ENCODE measurements at places on chromosomes 12 and 14.
A peak's percentile ranks its signal among the peaks of the same experiment; 100 is the strongest.

DNA sequence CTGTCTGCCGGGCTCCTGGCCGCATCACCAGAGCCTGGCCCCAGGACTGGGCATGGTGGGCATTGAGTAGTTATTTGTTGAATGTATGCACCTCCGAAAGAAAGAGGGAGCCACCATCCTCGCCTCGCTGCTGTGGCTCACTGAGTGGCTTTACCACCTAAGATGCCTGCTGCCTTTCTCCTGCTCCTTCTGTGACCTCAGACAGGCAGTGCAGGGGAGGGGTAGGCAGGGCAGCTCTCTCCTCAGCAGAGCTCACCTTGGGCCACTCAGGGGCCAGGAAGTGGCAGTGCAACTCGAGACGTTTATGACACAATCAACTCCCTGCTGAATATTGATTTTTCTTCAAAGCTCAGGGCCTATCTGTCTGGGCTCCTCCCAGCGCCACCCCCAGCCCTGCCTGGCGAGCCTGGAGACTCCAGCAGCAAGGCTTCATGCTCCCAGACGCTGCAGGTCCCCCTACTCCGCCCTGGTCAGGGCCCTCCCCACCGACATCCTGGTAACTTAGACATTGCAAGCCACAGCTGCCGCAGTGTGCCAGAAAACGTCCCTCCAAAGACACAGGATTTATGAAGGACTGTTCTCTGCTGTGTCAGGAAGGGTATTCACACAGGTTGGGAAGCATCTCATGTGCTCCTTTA lies 84.3 kb upstream of the DIO3 start:
- no peak for DNase-seq

DNA sequence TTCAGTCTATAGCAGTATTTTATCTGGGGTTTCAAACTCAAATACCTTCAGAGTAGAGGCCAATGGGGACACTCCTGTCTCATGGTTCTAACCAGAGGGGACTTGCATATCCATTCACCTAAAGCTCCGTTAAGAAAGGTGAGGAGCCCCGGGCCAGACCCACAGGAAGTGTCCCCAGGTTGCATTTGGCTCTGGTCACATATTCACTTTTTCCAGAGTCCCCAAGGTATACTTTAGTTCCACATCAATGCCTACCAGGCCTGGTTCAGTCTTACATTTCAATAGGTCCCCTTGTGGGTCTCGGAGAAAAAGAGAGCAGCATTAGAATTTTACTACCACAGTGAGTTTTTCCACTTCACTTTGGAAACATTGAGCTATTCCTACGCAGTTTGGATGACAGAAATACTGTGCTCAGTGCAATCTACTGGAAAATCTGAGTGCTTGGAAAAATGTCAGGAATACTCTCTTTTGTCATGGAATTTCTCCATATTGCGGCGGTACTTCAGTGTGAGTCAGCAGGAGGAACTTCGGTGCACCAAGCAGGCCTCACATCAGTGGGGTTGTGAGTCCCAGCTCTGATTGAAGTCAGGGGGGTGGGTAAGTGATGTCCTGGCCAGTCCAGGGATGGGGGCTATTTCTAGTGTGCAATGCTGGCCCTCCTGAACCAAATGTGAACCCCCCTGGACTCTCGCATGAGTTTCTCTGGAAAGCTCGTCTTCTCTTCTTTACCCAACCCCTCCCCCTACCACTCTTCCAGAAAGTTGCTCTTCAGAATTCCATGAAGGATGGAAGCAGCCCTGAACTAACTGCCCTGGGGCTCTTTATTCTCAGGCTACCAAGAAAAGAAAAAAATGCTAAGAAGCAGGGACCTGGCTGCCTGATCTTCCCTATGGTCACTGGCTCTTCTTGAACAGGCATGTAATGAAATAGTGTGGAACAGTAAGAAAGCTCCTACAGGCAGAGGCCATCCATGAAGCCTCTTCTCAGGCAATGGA lies 184.7 kb downstream of the PRKCH start:
- DNase-seq: no peak

DNA sequence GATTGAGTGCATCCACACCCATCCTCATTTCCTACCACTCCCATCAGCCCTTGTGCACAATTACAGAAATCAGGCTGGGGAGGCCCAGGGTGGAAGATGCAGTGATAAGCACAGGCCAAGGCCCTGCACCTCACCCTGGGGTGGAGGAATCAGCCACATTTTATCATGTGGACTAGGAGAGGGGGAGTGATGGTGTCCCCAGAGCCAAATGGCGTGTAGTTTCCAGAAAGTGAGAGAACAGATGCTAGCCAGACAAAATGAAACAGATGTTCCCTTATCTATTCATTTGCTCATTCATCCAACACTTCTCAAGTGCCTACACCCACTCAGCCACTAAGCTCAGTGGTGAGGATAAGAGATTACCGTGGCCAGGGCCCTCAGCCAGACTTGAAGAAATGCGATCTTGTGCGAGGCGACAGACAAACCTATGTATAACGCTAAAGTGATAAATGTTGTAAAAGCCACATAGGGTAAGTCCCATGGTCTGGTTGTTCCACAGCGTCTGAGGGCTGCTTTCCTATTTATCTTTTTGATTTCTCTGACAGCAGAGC lies 93.6 kb downstream of the STAB2 start:
- peak; percentile 13 for DNase-seq

- no peak for DNase-seq
These were observed 37.8 kb downstream of the BCL2L14 start for GRCh38 chr12:12108441-12109058.

- no peak for DNase-seq
These were observed 45.0 kb downstream of the CFAP54 start for GRCh38 chr12:96534339-96534738.

DNA sequence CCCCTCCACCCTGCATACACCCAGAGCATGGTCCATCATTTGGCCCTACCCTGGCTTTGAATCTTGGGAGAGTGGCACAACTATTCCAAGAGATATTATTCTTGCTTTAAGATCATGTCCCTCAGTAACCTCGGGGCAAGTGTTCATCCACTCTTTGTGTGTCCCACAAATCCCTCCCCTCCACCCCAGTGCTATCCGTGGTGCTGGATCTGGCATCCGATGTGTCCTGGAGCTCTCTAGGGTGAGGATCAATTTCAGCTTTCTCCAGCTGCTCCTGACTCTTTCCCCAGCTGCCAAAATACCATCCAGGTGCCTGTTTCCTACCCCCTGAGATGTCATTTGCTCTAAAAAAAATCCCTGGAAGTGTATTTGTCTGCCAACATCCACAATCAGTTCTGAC lies 64.8 kb upstream of the CMKLR1 start:
- DNase-seq: no peak

DNA sequence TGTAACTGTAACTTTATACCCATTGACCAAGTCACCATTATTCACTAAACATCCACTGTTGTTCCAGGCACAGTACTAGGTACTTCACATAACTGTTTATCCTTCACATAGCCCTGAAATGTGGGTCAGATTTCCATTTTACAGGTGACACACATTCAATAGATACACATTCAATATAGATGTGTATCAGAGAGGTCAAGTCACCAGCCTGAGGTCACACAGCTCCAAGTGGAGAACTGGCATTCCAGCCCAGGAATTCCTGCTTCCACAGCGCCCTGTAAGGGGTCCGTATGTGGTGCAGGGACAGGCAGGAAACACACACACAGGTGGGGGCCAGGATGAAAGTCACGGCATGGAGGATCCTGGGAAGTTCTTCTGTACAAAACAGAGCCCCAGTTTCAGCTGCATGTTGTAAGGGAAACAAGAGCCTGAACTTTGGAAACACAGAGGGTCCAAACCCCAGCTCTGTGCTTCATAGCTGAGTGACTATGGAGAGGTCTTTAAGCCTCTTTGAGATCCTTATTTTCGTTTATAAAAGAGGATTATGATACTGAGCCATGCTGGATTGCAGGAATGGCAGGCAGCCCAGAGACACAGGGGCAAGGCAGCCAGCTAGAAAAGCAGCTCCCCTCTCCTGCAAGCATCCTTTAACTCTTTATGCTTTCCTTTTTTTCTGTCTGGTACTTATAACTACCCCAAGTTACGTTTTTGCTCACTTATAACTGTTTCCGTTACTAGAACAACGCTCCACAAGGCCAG lies 50.3 kb upstream of the DICER1 start:
- DNase-seq: no peak

DNA sequence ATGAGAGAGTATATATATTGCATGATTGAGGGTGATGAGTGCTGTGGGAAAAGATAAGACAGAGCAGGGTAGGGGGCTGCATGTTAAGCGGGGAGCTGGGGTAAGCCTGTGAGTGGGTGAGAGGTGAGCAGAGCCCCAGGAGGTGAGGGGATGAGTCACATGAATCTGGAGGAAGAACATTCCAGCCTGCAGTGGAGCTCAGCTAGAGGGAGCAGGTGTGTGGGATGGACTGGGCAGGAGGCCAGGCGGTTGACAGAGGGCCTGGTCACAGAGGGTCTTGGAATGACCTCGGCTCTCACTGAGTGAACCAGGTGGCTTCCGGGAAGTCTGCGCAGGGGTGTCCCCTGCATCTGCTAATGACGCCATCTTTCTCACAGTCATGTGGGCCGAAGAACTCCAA lies 44.4 kb downstream of the GIT2 start:
- no peak for DNase-seq

DNA sequence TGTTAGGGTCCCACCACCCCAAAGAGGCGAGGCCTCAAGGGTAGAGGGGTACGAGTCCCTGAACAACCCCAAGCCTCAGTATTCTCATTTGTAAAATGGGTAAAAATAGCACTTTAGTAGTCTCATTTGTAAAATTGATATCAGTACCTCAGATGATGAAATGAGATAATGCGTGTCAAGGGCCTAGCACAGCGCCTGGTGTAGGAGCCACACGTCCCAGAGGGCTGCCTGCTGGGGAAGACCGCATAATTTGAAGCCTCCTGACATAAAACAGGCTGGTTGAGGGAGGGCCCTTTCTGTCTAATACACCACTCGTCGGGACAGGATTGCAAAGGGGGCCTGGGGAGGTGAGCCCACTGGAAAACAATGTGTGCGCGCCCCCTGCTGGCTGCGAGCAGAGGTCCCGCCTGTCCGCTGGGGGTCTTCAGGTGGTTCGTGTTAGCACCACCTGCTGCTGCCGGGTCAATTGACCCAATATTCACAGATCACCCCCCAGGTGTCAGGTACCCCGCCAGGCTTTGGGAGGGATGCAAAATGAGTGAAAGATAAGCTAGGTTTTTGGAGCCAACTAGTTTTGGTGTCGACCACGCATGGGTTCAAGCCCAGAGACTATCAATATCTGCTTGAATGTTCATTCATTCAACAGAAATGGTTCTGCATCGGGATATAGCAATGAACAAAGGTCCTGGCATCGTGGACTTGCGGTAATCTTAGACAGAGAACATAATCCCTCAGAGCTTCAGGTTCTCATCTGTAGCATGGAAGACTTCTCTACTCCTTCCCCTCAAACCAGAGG lies 24.7 kb upstream of the IRF2BPL start:
- DNase-seq: peak; percentile 80

DNA sequence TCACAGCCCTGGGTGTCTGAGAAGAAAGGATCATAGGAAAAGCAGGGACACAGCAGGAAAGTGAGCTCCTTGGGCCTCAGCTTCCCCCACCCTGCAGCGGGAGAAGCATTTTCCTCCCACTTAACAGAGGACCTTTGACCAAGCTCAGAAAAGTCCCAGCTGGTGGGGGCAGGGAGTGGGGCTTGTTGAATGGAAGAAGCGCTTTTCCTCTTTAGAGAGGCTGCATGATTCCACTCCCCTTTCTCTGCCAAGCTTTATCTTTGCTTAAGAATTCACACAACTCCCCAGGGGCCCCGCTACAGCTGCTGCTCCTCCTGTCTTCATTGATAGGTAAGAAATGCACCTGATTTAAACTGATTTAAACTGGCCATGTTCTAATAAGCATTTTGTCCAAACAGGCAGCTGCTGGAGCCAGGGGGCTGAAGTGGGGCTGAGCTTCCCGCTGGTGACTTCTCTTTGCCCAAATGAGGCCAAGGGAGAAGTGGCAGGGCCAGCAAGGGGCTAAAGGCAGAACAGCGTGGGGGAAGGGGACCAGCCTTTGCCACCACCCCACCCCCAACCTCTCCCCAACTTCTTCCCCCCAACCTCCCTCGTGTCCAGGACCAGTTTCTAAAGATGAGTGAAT lies 1.7 kb upstream of the PAPLN start:
- DNase-seq: no peak

- DNase-seq: no peak
These were observed 5.7 kb downstream of the TMEM19 start for GRCh38 chr12:71691504-71692129.

- DNase-seq: no peak
These were observed 229.9 kb upstream of the HMGA2 start for GRCh38 chr12:65594409-65594808.

GRCh38 chr14:101062601-101063000 lies 159.1 kb upstream of the RTL1 start:
- DNase-seq: no peak

DNA sequence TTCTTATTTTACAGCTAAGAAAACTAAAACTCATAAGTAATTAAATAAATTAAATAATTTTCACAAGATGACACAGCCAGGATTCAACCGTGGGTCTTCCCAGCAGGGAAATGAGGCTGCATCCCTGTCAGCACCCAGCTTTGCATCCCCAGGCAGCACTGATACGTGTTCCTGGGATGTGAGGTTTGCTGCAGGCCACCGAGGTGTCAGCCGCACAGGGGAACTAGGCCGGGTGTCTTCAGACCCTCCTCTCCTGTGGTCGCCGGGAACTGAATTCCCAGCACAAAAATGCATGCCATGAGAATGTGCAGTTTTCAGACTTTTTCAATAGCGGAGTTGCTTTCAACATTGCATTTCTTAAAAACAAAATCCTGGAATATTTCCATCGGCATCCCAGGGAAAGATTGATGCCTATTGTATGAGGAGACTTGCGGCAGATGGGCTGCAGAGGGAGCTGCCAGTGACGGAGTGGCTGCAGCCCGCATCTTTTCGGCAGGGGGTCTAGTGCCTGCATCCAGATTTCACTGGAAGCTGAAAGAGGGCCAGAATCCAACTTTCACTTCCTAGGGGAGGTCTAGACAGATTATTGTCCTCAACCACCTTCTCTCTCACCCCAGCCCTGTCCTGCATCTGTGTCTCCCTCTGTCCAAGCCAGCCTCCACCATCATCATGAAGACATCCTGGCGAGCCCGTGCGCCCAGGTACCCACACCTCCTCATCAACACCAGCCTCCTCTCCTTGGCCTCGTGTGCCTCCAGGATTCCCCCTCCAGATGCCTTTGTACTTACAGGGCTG lies 12.6 kb downstream of the LRTM2 start:
- DNase-seq: no peak

DNA sequence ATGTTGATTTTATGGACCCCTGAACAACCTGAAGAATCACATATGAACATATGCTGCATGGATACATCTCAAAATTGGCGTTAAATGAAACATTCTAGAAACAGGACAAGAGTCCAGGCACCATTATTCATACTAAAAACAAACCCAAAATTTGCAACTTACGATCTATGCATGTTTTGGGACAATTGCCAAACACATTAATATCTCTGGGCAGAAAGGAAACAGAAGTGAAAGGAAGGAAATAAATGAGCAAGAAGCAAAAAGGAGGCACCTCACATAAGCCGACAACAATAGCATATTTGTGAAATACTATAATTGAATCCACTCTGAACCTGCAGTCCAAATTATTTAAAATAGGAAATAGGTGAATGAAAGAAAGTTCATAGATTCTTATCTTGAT lies 1505.3 kb downstream of the AACS start:
- no peak for DNase-seq
